Neural crest cell (in vitro differentiated cells): ENCODE measurements at places on chromosomes 16 and 17.
A peak's percentile ranks its signal among the peaks of the same experiment; 100 is the strongest.

GRCh38 chr17:44628243-44629188, 27.8 kb upstream of the MEIOC start:
- peak; percentile 75 for DNase-seq

DNA sequence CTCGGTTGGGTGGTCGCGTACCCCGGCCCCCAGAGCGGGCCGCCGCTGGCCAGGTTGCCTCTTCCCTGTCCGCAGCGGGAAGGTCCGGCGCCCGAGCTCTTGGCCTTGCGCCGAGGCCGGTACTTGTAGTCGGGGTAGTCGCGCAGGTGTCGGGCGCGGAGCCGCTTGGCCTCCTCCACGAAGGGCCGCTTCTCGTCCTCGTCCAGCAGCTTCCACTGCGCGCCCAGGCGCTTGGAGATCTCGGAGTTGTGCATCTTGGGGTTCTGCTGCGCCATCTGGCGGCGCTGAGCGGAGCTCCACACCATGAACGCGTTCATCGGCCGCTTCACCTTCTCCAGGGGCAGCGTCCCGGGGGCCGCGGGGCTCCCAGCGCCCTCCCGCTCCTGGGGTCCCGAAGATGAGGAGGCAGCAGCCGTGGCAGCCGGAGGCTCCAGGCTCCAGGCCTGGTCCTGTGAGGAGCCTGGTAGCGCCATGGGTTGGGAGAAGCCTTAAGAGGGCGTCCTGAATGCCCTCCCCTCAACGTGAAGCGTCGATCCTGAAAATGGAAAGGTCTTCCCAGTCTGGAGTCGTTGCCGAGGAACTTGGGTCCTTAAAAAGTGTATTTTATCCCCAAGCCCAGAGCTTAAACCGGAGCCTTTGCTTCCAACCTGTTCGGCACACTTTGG, 558 bp downstream of the SOX15 start:
- peak; percentile 68 for DNase-seq

DNA sequence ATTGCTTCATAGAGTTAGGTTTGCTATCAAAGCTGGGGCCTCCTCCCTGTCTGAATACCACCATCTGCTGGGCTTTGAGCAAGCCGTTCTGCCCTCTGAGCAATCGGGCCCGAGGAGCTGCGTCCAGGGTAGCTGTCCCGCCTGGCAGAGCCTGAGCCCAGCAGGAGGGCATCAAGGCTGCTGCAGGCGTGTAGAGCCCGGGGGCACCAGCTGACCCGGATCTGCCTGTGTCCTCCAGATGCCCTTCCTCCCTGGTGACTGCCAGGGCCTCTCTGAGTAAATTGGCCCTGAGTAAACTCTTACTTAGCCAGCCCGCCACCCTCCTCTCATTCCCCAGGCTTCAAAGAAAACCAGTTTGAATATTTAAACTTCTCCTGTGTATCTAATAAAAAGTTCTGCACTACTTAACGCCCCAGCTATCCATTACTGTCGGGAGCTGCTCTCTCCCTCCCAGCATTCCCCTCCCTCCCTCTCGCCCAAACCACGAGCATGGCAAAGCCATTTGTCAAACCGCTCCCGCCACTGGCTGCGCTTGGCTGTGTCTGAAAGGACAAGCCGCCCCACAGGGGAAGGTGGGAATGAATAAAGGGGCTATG, 16.4 kb downstream of the CDK5RAP3 start:
- DNase-seq: no peak

DNA sequence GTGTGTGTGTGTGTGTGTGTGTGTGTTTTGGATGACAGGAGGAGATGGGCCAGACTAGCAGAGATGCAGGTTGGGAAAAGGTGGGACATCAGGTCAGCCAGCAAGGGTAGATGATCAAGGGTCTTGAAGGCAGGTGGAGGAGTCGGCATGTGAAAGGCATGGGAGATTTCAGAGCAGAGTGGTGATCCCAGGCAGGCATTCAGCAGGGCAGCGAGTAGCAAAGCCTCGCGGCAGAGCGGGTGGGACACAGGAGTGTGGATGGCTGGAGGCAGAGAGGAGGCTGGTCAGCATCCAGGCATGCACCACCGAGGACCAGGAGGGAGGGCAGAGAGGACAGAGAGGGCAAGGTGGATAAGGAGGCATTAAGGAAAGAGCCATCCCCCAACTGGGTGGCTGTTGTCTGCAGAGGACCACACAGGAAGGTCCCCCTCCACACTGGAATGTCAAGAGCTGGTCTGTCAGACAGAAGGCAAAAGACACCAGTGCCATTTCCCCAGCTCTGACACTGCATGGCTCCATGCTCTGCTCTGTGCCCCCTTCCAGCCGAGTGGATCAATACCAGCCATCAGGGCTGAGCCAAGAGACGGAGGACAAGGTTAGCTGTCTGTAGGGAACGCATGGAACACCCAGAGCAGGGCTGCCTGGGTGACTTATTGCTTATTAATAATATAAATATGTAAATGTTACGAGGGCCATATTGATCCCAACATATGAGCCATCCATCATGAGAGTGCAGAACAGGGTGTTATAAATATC, 74.8 kb upstream of the RPL38 start:
- DNase-seq: no peak

GRCh38 chr17:18267366-18267765, 6.9 kb downstream of the MIEF2 start:
- DNase-seq: no peak

DNA sequence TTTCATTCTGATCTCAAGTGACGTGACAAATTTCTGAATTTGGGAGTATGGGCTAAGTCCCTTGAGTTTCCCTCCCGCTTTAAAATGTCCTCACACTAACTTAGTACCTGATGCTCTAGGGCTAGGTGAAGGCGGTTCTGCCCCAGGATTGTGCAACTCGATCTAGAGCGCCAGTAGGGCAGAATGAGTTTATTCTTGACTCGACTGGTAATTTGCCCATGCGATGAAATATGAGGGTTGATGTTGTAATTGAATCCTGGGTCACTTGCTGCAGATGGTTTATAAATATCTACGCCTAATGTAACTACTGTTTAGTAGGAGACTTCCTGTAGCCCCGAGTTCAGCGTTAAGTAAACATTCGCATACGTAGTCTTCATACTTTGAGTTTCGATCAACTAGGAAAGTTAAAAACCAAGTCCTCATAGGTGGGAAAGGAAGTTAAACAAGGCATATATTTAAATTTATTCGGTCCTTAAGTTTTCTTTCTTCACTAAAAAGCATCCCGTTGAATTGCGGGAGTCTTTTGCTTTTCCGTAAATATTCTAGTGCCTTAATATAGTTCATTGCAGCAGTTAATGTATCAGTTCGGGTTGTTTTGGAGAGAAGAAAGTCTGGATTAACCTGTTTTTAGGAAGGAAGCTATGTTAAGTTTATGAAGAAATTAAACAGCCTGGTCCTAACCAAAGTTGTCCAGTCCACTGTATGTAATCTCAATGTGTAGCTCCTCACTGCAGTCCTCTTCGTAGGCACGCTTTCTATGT, 1.6 kb downstream of the CTCF start:
- no peak for DNase-seq

DNA sequence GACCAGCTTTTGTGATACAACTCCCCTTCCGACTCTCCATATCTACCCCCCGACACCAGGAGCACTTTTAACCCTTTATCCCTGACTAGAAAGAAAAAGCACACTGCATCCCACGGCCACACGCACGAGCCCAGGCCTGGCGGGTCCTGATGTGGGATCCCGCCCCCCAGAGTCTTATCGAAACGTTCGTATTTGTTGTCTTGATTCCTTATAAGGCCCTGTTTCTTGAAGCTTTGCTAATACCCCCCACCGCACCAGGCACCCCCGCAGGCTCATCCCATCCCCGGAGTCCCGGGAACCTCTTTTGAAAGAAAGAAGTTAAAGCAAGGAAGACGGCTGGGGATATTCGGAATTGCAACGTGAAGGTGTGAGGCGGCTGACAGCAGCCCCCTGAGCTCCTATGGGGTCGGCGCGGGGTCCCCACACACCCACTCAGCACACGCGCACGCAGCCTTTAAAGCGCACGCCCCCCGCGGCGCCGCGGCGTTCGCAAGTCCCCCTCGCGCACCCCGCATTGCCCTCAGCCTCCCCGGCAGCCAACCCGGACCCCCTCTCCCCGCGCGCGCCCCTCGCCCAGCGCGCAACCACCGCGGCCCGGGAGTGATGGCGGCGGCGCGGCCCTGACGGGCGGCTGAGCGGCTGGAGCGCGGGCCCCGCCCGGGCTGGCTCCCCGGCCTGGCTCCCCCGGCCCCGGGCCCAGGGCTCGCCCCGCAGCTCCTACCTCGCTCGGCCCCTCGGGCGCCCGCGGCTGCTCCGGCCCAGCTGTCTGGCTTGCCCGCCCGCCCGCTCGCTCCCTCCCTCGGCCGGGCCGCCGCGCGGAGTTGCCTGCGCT, 448 bp downstream of the STAT5B start:
- DNase-seq: peak; percentile 32

GRCh38 chr16:17431012-17431411, 39.7 kb downstream of the XYLT1 start:
- no peak for DNase-seq

DNA sequence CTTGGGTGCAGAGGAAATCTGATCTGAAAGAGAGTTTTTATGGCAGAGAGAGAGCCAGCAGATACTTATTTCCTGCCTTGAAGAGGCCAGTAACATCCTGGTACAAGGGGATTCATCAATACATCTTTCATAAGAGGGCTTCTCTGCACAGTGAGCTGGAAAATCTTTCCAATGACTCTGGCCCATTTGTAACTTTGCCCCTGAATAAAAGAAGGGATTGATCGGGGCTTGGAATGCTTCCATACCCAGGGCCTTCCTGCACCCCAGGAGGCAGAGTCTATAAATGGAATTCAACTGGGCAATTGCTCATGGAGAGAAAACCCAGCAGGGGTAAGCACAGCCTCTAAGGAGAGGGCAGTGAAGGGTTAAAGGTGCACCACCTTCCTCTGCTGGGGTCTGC, 163.3 kb downstream of the XYLT1 start:
- DNase-seq: no peak

GRCh38 chr17:78940708-78941107, 15.5 kb upstream of the TIMP2 start:
- DNase-seq: no peak

DNA sequence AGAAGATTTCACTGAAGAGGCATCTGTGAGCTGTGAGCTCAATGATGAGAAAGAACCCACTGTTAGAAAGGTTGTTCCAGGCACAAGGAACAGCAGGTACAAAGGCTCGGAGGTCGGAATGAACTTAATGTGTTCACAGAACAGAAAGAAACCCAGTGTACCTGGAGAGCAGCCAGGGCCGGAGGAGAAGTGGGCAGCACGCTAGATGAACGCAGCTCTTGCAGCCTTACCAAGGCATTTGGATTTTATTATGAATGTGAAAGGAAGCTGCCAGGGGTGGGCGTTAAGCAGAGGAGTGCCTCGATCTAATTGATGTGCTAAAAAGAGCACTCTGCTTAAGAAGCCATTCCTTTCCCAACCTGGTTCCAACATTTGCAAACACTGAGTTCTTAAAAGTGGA, 19.0 kb downstream of the EEF2K start:
- DNase-seq: no peak

GRCh38 chr16:64531401-64531800, 590.5 kb downstream of the CDH11 start:
- DNase-seq: no peak

DNA sequence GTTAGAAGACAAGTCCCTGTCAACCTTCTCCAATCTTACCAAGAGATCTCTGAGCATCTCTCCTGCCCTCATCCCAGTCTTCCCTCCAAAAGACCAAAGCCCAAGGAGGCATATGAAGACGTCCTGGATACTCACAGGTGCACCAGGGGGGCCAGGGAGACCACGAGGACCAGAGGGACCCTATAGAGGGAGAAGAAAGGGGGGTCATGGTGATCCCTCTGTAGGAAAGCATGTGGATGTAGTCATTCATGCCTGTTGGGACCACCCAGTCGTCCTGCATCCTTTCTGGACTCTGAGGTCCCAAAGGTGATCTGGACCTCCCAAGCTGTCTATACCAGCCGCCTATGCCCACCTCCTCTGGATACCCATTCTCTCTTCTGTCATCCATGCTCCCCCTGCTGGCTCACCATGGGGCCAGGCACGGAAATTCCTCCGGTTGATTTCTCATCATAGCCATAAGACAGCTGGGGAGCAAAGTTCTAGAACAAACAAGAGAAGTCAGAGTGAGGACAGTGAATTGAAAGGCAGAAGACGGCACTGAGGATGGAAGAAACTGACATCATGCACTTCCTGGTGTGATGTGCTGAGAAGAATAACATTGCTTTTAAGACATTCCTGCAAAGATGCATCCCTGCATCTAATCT, 3.3 kb downstream of the COL1A1 start:
- DNase-seq: peak; percentile 56

- DNase-seq: no peak
Observed at GRCh38 chr16:68047987-68048386, 24.9 kb downstream of the DUS2 start.

- DNase-seq: no peak
Observed at GRCh38 chr16:68436581-68436980, 11.7 kb downstream of the SMPD3 start.

DNA sequence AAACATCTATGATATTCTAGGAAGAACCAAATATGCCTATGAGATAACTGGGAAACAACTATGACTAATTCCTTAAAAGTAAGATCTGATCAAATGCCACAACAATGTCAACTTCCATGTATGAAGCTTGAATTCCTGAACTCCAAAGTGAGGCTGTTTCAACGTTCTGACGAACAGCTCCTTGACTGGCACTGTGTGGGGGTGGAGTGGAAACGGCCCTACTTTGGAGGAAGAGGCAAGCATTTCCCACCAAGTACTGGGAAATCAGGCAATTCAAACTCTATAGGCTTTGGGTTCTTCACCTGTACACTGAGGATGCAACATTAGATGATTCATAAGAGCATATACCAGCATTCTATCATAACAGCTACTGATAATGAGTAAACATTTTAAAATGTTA, 187.2 kb downstream of the CDK5R1 start:
- DNase-seq: no peak

DNA sequence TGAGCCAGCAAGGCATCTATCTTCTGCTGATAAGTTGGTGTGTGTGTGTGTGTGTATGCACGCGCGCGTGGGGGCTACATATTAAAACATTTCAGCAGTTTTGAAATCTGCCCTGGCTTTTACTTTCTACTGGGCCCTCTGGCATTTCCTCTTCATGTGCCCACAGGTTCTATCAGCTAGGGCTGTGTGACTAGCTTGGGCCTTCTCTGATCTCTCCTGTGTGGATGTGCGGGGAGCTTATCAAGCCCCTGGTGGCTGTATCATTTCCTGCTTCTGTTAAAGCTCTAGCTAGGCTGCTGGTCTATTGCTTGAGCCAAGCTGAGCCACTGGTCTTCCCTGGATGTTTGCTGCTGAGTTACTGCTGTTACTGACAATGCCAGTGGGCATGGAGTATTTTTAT, 132.5 kb downstream of the AATF start:
- DNase-seq: no peak
